Activated naive CD4-positive, alpha-beta T cell (primary cell): ENCODE measurements at places on chromosomes 11 and 22.

- no peak for DNase-seq
These were observed 8.7 kb upstream of the DAGLA start for GRCh38 chr11:61671527-61671926.

DNA sequence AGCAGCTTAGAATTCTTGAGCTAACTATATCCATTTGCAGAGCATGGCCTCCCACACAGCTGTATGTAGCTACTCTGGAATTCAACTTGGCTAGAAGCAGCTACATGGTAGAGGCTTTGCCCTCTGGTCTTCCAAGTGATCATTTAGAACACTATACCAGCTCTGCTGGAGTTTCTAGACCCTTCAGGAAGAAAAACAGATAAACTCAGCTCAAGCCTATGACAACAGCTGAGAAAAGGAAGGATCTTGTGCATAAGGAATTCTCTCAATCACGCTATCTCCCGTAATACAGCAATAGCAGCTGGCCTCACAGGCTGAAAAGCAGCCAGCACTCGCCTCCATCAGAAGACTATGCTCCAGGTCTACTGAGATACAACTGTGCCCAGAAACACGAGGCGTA is 50.6 kb upstream of the APOA1 start:
- no peak for DNase-seq

GRCh38 chr11:17611503-17612220 is 64.6 kb downstream of the OTOG start:
- no peak for DNase-seq

DNA sequence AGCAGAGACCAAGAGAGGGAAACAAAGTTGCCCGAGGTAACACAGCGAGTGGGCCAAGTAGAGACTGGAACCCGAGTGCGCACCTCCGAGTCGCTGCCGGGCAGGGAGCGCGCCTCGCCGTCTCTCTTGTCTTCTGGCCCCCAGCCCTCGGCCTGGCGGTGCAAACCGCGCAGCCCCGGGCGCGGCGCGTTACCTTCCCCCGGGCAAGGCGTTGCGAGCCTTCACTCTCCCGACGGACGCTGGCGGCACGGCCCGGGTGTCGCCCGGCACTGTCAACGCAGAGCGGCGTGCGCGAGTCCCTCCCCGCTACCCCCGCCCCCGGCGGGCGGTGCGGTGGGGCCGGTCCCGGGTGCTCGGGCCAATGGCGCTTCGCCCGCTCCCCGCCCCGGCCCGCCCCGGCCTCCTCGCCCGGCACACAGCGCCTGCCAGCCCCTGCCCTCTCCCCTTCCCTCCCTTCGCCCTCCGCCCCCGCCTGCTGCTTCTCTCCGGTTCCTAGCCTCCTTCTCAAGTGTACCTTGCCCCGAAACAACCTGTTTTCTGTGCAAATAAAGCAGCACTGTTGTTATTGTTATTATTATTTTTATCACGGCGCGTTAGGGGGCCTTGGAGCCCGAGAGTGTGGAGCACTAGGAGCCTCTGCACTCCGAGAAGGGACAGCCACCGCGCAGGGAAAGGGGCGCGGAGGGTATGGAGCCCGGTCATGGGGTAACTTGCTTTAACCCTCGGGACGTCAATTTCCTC is at the start of gene SYTL2:
SYTL2 (minus strand) TSS at position 271 of the 741 bp plus-strand sequence. CDS start 53,416 bp downstream, outside the sequence.
- peak; percentile 47 for DNase-seq

- peak; percentile 41 for DNase-seq
These were observed 323 bp upstream of the PANX1 start for GRCh38 chr11:94128291-94128745.

GRCh38 chr11:107493117-107493516 is 35.5 kb upstream of the CWF19L2 start:
- no peak for DNase-seq

DNA sequence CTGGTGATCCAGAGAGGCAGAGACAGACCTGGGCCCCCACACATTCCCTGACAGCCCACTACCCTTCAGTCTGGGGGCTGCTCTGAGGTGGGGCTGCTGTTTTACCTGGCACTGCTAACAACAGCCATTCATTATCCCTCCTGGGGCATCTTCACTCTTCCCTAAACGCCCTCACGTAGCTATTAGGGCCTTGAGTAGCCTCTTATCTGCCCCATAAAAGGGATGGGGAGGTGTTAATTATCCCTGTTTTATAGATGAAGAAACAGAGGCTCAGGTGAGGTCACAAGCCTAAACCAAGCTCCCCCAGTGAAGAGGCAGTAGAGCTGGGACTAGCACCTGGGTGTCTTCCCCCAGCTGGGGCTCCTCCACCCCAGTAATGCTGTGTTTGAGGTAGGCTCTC is 79.5 kb downstream of the KIAA1671 start:
- DNase-seq, result no peak

DNA sequence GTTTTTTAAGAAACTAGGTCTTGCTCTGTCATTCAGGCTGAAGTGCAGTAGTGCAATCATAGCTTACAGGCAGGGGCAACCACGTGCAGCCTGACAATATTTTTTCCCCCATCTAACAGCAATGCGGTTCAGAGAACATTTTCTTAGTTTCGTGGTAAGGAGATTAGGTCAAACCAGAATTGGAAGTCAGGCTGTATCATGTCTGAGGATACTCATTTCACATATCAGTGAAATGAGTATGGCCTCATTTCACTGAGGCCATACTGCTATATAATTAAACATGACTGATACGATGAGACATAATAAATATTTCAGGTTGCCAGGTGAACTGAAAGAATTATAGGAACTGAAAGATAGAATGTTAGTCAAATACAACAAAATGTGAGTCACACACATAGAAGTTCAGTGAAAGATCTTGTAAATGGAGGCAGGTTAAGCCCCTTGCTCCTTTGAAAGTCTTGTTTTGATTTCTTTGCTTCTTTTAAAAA is 32.5 kb upstream of the IZUMO1R start:
- no peak for DNase-seq

GRCh38 chr11:76083563-76084451 is 122.5 kb downstream of the WNT11 start:
- no peak for DNase-seq

DNA sequence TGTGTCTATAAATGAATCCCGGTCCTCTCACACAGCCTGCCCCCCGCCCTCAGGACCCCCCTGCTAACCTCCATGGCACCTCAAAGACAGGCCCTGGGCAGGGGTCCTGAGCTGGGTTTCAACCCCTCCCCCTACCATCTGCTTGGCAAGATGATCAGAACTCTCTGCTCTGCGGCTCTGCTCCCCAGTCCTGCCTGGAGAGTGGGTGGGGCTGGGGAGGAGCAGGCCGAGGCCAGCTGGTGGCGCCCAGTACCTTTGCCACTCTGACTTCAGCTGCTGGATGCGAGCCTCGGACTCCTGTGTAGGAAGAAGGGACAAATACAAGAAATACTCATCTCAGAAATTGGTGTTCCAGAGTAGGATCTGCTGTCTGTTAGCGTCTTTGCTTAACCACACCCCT is 15.0 kb downstream of the SUN2 start:
- no peak for DNase-seq

DNA sequence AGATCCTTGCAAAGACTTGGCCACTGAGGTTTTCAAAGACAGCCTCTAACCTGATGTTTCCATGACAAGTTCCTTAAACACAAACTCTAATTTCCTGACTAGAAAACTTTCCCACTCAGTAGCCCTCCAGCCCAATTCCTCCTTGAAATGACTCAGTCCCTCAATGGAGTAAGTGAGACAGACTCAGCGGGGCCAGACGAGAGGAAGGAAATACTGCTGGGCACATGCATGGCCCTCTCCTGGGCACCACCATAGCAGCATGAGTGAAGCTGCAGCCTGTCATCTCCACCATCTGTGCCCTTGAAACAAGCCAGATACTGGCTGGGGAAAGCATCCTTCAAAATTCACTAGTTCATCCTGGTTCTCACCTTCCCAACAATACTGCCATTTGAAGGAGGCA is 76.2 kb upstream of the GDPD4 start:
- DNase-seq, result no peak

DNA sequence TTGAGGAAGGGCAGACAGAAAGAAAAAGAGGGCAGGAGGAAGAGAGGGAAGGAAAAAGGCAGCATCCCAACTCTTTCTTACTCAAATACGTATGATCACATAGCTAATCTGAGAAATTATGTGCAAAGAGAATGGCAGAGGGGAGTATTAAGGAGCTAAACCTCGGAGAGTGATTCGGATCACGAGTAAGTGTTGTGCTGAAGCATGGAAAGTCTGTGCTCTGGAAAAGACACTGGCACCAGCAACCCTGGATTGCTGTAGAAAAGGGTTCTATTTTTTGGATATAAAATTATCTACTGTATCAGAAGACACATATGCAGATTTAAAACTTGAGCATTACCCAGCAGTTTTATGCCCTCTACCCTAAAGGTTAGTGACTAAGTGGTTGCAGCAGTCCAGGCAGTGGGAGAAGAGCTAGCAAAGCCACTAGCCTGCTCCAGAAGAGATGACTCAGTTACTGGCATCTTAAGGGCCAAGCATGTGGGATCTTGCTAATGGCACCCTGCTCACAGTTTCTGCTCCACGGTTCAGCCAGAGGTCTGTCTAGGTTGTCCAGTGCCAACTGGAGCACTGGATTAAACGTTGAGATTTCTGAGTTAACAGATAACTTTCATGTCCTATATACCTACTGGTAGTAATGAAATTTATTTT is 151.7 kb downstream of the SWAP70 start:
- no peak for DNase-seq

DNA sequence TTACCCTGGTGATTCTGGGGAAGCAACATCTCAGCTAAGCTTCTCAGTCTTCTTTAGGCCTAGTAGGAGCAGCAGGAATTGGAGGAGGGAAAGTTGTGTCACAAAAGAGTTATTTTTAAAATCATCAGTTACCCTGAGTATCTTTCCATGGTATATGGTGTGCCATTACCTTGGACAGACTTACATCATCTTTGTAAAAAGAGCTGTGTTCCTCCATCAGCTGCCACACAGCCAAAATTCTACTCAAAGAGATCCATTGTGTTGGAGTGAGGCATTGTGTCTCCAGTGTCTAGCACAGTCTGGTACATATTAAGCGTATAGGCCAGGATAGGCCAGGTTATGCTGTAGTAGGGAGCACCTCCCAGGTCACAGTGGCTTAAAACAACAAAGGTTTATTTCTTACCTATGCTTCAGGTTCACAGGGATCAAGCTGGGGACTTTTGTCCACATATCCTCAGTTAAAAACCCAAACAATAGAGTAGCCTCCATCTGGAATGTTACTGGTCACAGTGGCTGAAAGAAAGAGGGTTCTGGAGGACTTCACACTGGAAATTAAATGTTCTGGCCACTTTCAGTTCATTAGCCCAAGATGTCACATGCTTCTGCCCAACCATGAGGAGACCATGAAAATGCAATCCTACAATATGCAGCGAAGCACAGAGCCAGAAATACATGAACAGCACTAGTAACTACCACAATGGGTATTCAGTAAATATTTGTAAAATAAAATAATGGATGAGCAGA is 9.9 kb upstream of the TMPRSS5 start:
- no peak for DNase-seq

GRCh38 chr22:43993072-43993760 is 30.9 kb upstream of the PARVB start:
- DNase-seq, result peak; percentile 20

GRCh38 chr22:42635531-42635930 is 4.9 kb downstream of the ATP5MGL start:
- no peak for DNase-seq

GRCh38 chr11:11476971-11477645 is 124.1 kb upstream of the CSNK2A3 start:
- no peak for DNase-seq
